LHCN-M2 (cell line): ENCODE measurements at places on chromosomes 13 and 19. TPM values are rescaled to one million over a fixed set of nuclear protein-coding genes. Genes with fewer than 3 reads are reported as not detected.

The OR7C1 gene
- 0.06 and 0.23 TPM in 2 replicates for total RNA-seq

The ZNF497 gene
- total RNA-seq, result 1.1 TPM in 2 replicates

The GNG8 gene
- total RNA-seq, result not detected in 2 replicates

The LYL1 gene
- total RNA-seq, result not detected in 2 replicates

The IGFL3 gene
- total RNA-seq, result 0.40 TPM in 1 of 2 replicates, not detected in the other

The AKT1S1 gene
- 17.1 and 20.7 TPM in 2 replicates for total RNA-seq

The MED4 gene
- 29.8 and 30.6 TPM in 2 replicates for total RNA-seq

The MAST3 gene
- total RNA-seq, result 2.2 and 2.4 TPM in 2 replicates

DNA sequence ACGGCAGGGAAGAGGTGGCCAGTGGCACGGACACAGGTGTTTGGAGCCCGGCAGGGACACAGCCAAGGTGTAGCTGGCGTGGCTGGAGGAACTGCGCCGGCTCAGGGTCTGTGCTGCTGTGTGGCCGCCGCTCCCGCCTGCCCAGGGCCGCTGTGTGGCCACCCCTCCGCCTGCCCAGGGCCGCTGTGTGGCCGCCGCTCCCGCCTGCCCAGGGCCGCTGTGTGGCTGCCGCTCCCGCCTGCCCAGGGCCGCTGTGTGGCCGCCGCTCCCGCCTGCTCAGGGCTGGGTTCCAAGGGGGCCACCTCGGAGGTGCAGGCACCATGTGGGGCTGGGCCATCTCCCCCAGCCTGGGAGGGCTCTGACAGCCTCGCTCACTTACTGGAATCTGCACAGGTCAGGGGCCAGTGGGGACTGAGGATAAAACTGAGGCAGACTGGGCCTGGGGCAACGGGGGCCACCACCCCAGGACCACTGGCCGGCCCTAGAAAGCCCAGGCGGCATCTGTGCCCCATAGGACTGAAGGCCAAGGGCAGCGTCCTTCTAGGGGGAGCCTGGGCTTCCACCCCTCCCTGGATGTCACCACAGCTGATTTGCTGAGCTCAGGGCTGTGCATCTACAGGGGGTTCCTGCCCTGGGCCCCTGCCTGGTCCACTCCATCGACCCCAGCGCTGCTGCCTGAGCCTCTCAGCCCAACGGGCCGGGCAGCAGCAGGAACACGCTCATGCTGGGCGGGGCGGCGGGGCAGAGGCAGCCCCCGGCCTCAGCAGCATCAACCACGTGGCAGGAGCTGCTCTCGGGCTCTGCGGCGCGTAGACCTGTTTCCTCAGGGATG, 21.5 kb downstream of the C13orf46 start:
- no peak for DNase-seq

DNA sequence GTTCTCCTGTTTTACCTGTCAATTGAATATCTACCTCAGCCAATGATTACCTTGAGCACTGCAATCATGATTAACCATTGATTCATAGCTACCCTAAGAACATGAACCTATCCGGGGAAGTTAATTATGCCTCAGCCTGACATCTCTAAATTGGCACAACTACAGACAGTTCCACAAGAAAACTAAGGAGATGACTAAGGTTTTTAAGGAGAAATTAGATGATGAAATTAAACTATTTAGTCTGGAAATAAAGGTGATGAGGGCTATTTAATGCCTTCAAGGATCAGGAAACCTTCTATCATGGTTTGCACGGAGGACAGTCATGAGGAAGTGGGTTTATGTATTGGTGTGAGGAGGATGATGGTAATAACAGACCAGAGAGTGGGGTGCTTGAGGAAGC, 203.4 kb downstream of the COL4A1 start:
- DNase-seq, result no peak

DNA sequence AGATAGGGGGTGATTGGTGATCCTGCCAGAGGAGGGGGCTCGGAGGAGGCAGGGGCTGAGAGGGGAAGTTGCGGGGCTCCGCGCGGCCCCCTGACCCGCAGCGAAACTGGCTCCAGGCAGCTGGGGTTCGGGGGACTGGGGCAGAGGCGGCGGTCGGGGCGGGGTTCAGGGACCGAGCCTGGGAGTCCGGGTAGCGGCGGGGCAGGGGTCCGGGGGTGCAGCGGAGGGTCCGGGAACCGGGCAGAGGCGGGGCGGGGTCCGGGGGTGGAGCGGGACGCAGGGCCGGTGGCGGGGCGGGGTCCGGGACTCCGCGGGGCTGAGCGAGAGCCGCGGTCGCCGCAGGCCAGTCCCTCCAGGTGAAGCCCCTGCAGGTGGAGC, 1.2 kb downstream of the MADCAM1 start:
- DNase-seq, result no peak

DNA sequence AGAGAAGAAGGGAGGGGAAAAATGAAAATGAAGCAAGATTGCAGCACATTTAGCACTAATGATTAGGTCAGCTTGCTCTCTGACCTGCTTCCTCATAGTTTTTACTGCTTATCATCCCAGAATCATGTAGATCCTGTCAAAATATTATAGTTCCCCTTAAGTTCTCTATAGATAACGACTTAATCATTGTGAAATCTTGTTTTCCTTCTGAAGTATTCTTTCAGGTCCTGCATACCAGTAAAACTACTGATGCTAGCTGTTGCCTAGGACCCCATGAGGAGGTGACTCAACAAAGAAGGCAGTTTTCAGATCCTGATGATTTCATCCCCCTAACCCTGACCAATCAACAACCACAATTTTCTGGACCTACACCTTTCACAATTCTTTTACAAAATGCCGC, 1131.7 kb downstream of the SLITRK5 start:
- no peak for DNase-seq

GRCh38 chr13:86447479-86447878, 648.3 kb upstream of the SLITRK6 start:
- DNase-seq, result no peak

GRCh38 chr19:16342002-16342715, 17.5 kb downstream of the KLF2 start:
- peak; percentile 35 for DNase-seq

GRCh38 chr19:41206456-41206855, 12.6 kb upstream of the AXL start:
- no peak for DNase-seq

DNA sequence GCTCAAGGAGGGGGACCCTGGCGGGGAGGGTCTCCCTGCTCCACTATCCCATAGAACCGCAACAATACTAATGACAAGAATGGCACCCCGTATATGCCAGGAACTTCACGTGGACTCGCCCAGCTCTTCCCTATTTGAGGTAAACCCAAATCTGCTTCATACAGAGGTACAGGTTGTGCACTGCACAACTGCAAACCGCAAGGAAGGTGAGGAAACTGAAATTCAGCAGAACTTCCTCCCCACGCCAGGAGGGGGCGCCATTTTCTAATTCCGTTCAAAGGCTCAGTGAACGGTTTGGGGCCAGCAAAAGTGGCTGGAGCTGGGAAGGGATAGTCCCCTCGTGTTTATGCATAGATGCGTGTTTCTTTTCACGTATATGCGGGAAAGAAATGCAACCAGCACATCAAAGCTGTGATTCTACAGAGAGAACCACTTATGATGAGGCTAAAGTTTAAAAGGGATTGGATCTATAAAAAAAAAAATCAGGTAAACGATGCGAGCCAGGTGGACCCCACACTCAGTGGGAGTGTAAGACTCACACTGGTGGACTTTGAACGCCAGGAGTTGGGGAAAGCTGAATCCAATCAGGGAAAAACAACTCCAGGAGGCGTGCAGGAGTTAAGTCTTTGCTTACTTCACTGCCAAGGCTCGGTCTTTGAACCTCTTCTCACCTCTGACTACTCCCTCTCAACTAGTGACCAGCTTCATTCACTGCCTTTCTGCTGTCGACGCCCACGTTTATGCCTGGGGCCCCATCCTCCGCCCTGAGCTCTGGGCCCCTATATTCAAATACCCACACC, 20.3 kb downstream of the C19orf81 start:
- peak; percentile 5 for DNase-seq

GRCh38 chr13:67232384-67232783, 2.2 kb upstream of the PCDH9 start:
- DNase-seq, result no peak

- DNase-seq, result no peak
Observed at GRCh38 chr13:47233734-47234133, 336.9 kb upstream of the HTR2A start.

GRCh38 chr13:71882120-71882519, 15.1 kb upstream of the DACH1 start:
- no peak for DNase-seq

GRCh38 chr13:65553096-65553727, 1676.9 kb downstream of the PCDH9 start:
- DNase-seq, result no peak
